ENCODE measurements at places on chromosomes 1 and 21.
A peak's percentile ranks its signal among the peaks of the same experiment; 100 is the strongest.

- DNase-seq, result peak; percentile 41
Measured at GRCh38 chr1:68116643-68117235, 66.3 kb upstream of the DIRAS3 start.

DNA sequence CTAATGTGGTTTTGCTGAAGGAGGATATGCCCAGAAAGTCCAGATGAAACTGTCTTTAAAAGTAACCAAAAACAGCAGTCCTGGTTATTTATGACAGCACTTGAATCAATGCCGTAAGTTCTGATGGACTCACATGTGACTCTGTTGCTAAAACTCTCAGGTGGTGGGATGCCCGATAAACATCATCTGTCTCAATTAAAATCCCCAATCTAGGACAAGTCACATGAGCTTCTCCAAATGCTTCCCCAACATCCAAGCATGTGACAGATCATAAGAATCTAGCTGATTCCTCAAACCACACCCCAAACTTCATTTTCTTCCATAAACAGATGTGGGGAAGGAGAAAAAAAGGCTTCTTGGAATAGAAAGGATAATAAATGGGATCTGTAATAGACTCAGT is 786 bp upstream of the CTSK start:
- DNase-seq, result no peak

DNA sequence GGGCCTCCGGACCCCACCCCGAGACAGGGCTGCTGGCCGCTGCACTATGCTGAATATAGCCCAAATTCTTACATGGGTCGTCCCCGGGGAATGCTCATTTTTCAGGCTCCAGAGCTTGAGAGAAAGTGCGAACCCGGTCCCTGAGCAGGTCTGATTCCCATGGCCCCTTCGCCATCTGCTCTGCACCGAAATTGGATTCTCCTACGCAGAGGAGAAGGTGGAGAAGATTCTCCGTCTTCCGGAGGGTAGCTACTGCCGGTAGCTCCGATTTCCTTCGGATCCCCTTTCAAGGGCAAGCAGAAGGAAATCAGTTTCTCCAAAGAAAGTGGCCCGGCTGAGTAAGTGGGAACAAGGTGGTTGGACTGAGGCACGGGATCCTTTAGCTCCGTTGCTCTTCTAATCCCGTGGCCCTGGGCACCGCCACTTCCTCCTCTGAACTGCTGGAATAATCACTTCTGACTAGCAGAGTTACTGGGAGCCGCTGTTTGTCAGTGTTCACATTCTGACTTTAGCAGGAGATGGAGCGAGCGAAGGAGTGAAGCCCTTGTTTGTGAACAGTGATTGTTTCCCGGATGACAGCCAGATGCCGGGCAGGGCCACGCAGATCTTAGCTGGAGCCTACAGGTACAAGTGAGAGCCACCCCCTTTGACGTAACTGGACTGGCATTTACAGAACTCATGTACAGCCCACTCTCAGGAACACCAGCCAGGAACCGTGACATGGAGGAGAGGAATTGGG is 1.1 kb upstream of the ZNF496 start:
- no peak for DNase-seq

DNA sequence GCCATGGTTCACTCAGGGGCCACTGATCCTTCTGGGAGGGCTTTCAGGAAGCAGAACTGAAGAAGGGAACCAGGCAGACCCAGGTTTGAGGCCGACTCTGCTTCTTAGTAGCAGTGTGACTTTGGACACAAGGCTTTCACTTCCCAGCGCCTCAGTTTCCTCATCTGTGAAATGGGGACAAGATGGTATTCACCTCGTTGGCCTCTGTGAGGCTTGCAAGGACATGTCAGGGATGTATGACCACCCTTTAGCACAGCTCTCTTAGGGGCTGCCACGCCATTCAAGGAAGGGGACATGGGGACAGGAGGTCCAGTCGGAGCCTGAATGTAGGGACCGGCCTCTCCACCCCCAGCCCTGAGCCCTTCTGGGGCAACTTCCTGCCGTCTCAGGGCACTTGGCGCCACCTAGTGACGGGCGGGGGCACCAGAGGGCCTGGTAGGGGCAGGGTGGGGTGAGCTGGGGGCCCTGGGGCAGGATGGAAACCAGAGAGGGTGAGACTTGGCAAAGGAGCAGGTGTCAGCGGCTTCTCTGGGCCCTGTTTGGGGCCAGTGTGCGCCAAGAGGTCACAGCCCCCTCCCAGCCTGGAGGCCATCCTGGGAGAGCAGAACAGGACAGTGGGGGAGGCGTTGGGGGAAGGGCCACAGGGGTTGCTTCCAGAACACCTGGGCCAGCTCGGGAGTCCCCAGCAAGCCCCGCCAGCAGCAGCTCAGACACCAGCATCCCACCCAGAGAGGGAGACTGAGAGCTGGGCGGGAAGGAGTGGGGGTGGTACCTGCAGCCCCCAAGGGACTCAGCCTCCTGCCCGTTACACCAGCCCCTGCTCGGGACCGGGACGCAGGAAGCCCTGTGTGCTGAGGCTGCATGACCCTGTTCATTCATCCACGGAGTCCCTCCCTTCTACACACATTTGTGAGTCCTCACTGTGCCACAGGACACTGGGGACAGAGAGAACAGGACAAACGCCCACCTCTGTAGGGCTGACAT is 102.5 kb upstream of the TARDBP start:
- peak; percentile 92 for DNase-seq

- no peak for DNase-seq
Measured at GRCh38 chr21:42453224-42453985, 42.6 kb downstream of the RSPH1 start.

- DNase-seq, result no peak
Measured at GRCh38 chr1:95780836-95781235, 546.8 kb downstream of the RWDD3 start.

DNA sequence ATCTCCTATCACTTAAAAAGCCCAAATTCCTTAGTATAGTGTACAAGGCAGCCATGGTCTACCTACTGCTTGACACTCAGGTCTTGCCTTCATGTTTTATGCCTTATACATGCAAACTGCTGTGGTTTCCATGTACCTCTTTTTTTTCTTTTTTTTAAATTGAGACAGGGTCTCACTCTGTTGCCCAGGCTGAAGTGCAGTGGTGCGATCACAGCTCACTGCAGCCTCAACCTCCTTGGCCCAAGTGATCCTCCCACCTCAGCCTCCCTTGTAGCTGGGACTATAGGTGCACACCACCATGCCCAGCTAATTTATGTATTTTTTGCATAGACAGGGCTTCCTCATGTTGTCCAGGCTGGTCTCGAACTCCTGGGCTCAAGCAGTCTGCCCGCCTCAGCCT is 8.0 kb downstream of the CD55 start:
- DNase-seq, result no peak

DNA sequence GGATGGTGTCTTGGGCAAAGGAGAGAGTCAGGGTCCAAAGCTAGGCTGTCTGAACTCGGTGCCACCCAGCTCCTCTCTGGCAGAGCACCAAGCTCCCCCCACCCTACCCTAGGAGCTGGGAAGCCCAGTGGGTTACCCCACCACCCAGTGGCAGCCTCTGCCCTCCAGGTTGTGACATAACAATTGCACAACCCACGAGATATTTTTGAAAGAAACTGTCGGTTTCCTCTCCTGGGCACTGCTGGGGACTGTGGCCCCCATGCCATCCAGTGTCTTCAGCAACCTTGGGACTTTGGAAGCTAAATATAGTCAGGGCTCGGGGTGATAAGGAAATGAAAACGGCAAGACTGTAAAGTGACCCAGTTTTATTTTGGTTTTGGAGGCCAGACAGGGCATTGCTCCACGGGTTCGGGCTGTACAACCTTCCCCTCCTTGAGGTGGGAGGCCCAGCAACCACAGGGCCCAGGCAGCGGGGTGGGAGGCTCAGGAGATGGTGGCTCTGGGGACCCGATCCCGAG is 1.4 kb downstream of the CITED4 start:
- no peak for DNase-seq

GRCh38 chr1:108200687-108201051 is 526 bp upstream of the SLC25A24 start:
- DNase-seq, result no peak

GRCh38 chr21:28256420-28256831 is 736.3 kb downstream of the LTN1 start:
- DNase-seq, result no peak

GRCh38 chr1:230515451-230516145 is 89.5 kb upstream of the PGBD5 start:
- DNase-seq, result peak; percentile 26

Data from WTC11 (cell line).